SW 1271 (cell line): ENCODE measurements at places on chromosomes 13 and 19.

GRCh38 chr19:23055501-23055900, 52.5 kb upstream of the ZNF728 start:
- DNase-seq, result no peak

- DNase-seq, result no peak
These were observed 1935.4 kb upstream of the PCDH20 start for GRCh38 chr13:63351081-63351480.

GRCh38 chr13:94524407-94524806, 44.9 kb upstream of the DCT start:
- DNase-seq, result no peak

- DNase-seq, result no peak
These were observed 54.3 kb downstream of the MICU2 start for GRCh38 chr13:21549633-21550032.

DNA sequence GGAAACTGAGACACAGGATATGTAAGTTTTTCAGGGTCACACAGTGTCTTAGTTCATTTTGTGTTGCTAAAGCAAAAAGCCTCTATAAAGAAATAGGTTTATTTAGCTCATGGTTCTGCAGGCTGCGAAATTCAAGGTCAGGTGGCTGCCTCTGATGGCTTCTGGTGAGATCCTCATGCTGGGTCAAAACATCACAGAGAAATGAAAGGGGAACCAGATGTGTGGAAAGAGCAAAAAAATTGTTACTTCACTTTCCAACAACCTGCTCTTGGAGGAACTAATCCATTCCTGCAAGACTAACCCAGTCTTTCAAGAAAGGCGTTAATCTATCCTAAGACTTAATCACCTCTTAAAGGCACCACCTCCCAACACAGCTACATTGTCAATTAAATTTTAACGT, 64.2 kb upstream of the UBL3 start:
- no peak for DNase-seq

- DNase-seq, result no peak
These were observed 601 bp downstream of the SLC46A3 start for GRCh38 chr13:28718196-28718542.

- no peak for DNase-seq
These were observed 250.9 kb downstream of the MAB21L1 start for GRCh38 chr13:35225582-35225981.

DNA sequence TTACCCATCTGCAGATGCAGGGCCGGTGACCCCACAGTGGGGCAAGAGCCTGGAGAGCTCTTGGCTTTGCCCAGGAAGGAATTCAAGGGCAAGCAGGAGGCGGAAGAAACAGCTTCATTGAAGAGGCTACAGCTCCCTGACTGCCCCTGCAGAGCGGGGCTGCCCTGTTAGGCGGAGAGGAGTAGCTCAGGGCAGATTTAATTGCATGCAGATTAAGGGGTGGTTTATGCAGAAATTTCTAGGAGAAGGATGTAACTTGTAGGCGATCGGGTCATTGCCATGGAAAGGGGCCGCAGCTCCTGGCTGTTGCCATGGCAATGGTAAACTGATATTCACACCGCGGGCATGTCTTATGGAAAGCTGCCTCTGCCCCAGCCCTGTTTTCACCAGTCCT, 94.1 kb downstream of the ATP11A start:
- no peak for DNase-seq

- DNase-seq, result no peak
These were observed 22.9 kb upstream of the ZNF724 start for GRCh38 chr19:23273022-23273589.

- no peak for DNase-seq
These were observed 6.7 kb downstream of the FGF14 start for GRCh38 chr13:102395174-102395573.

- no peak for DNase-seq
These were observed 110.5 kb downstream of the LRCH1 start for GRCh38 chr13:46663206-46664037.

- DNase-seq, result no peak
These were observed 14.4 kb upstream of the PLAUR start for GRCh38 chr19:43684326-43684725.

GRCh38 chr19:18417250-18418028, 1.8 kb upstream of the SSBP4 start:
- DNase-seq, result peak; percentile 71

- DNase-seq, result peak; percentile 74
These were observed at the start of gene IZUMO1 for GRCh38 chr19:48746738-48747575. Gene IZUMO1, minus strand, starts transcription at chr19:48746909. Its CDS starts 1,050 bp downstream, at chr19:48745859.

- DNase-seq, result peak; percentile 63
These were observed 5.1 kb upstream of the MKNK2 start for GRCh38 chr19:2055931-2056836.

GRCh38 chr13:104315606-104316005, 1249.4 kb upstream of the SLC10A2 start:
- DNase-seq, result no peak

DNA sequence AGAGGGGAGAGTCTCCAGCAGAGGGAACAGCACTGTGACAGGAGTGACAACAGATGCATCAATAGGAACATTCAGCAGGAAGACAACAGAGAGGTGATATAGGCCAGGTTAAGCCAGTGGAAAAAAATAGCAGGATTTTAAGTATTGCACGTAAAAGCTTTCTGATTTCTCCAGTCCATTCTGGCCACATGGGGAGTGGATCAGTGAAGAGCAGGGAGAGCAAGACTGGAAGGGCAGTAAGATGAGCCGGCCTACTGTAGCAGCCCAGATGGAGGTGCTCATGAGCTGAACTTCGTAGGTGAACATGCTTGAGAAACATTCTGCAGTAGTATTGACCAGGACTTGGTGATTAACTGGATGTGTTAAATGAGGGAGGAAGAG, 1.7 kb downstream of the UTP14C start:
- no peak for DNase-seq
